ENCODE measurements at places on chromosomes 1 and 21.

- DNase-seq, result no peak
Observed at GRCh38 chr1:26036756-26037281, 9.1 kb downstream of the SLC30A2 start.

DNA sequence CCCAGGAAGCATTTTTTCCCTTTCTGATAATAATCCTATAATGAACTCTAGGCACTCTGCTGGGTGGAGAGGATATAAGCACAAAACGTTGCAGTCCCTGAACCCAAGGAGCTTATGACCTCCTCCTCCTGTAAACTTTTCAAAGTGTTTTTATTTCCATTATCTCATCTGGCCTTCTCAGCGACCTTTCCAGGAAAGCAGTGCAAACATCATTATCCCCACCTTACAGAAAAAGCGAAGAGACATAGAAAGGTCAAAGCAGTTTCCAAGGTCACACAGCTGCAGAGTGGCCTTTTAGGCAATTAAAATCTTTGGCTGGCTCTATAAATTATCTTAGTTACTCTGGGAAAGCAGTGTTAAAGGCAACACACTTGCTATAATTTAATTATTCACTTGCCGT lies 63.8 kb downstream of the OLFML3 start:
- no peak for DNase-seq

GRCh38 chr21:21034036-21034435 lies 35.8 kb downstream of the NCAM2 start:
- DNase-seq, result no peak

DNA sequence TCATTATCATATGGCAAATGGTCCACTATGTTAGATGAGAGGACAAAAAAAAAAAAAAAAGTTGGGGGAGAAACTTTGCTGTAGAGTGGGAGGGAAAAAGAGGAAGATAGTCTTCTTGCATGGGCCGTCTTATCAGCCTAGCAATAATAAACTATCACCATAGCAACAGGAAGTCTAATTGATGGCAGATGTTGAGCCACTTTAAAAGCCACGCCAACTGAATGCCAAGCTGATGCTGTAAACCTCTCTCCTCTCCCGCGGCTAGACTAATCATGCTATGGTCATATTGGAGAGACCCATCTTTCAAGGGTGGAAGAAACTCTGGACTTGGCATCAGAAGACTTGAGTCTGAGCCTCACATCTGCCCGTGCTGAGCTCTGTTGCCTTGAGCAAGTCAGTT lies 122.2 kb upstream of the HOOK1 start:
- no peak for DNase-seq

GRCh38 chr1:167605576-167605975 lies 24.5 kb upstream of the RCSD1 start:
- no peak for DNase-seq

GRCh38 chr1:164560556-164560955 lies 1.6 kb downstream of the PBX1 start:
- no peak for DNase-seq

- no peak for DNase-seq
Observed at GRCh38 chr21:16180614-16181013, 450.8 kb downstream of the USP25 start.

GRCh38 chr1:22591576-22591975 lies 28.3 kb downstream of the EPHA8 start:
- DNase-seq, result no peak

Measured in LoVo (cell line).